ENCODE measurements at places on chromosomes 11 and 22. TPM values are rescaled to one million over a fixed set of nuclear protein-coding genes. Genes with fewer than 3 reads are reported as not detected.

The CADM1 gene
- 149 TPM for total RNA-seq

- H3K4me3 ChIP-seq = peak overlapping the region; percentile 98
- H3K27ac ChIP-seq = peak overlapping the region; percentile 95
- peaks cover 32% of the 10 kb centered on the region for H3K4me1 ChIP-seq
- peak; percentile 79 for DNase-seq
Observed at GRCh38 chr11:65180877-65181568, 705 bp upstream of the CAPN1 start.

DNA sequence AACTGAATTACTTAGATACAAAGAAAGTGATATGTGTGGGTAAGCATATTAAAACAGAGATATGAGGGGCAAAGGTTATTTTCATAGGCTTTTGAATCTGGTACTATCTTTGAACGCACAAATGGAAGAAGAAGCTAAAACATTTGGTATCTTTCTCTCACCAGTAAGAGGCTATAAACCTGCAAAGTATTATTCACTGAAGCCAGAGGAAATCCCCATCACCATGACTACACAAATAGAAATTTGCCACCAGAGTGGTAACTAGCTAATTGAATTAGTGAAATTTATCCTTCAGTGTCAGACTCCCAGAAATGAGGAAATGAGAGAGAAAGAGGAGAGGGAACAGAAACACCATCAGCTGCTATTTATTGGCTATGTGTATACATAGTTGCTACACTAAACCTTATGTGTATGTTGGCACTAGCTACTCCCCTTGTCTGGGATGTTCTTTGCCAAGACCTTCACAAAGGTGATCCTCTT lies 503.4 kb downstream of the DLG2 start:
- H3K4me3 ChIP-seq = no peak overlapping the region
- H3K4me1 ChIP-seq = no peaks in the 10 kb centered on the region
- H3K27me3 ChIP-seq = no peaks in the 10 kb centered on the region
- no peak overlapping the region for H3K27ac ChIP-seq

The SCGB1D2 gene
- not detected for total RNA-seq

The SLC17A6 gene
- total RNA-seq = not detected

DNA sequence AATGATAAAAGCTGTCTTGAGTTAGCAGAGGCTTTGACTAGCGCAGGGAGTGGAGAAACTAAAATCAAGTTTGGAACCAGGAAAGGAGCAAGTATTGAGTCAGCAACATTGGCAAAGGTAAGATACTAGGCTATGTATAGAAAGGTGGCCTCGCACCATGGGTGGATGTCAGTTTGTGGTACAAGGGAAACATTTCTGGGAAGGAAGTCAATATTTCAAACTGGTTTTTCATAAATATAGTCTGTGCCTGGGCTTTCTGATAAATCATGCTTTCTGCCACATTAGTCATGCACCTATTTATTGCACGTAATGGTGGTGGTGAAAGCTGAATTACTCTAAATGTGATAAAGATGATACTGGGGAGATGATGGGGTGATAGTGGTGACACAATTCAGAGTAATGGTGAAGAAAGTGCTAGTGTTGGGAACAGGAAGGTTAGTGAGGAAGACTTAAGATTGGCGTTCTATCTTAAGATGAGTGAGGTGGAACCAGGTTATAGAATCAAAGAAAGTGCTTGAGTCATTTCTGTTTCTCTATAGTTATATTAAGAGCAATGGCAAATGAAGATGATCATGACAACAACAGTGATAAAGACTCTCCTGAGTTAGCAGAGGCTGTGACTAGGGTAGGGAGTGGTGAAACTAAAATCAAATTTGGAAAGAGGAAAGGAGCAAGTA lies 729.0 kb downstream of the FAM181B start:
- no peaks in the 10 kb centered on the region for H3K27me3 ChIP-seq
- H3K4me1 ChIP-seq = no peaks in the 10 kb centered on the region
- no peaks in the 10 kb centered on the region for H3K36me3 ChIP-seq

The IRAG1 gene
- total RNA-seq = 12.9 TPM

The NXPE2 gene
- total RNA-seq = 0.38 TPM

DNA sequence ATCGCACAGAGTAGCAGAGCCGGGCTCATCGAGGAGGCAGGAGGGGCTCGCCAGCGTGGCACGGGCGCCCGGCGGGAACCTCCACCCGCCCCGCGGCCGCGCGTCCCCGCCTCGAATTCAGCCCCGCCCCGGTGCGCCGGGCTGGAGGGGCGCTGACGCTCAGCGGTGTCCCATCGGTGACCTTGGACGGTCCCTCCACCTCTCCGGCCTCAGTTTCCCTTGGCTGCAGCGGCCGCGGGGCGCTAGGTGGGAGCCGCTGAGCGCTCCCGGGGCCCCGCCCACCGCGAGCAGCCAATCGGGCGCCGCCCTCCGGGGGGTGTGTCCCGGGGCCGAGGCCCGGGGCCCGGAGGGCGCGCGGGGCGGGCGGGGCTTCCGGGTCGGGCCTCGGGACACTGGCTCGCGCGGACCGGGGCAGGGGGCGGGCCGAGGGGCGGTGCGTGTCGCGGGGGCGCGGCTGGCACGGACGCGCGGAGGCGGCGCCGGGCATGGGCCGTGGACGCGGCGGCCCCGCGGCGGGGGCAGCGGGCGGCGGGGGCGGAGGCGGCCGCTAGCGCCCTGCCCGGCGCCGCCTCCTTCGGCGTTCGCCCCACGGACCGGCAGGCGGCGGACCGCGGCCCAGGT lies at the start of gene PPARA:
Gene PPARA, plus strand, starts transcription at position 493 of the 621 bp plus-strand sequence. CDS start 47,858 bp downstream, outside the sequence.
- peaks cover 15% of the 10 kb centered on the region for H3K36me3 ChIP-seq
- peak within 1 kb of the TSS; percentile 87 for H3K27ac ChIP-seq
- peak within 1 kb of the TSS; percentile 96 for H3K4me3 ChIP-seq
- H3K4me1 ChIP-seq = peaks cover 29% of the 10 kb centered on the region
- H3K27me3 ChIP-seq = no peaks in the 10 kb centered on the region
- peak; percentile 94 for DNase-seq

The CDC45 gene
- total RNA-seq = 1.4 TPM

GRCh38 chr22:28936200-28936599 lies 52.8 kb downstream of the ZNRF3 start:
- no peaks in the 10 kb centered on the region for H3K27me3 ChIP-seq
- no peak overlapping the region for H3K27ac ChIP-seq
- DNase-seq = no peak
- peaks cover 21% of the 10 kb centered on the region for H3K4me1 ChIP-seq

GRCh38 chr11:73249304-73249703 lies 22.8 kb upstream of the P2RY6 start:
- H3K4me3 ChIP-seq = no peak overlapping the region
- no peaks in the 10 kb centered on the region for H3K27me3 ChIP-seq
- H3K36me3 ChIP-seq = no peaks in the 10 kb centered on the region
- H3K27ac ChIP-seq = no peak overlapping the region
- H3K4me1 ChIP-seq = no peaks in the 10 kb centered on the region
- no peak for DNase-seq
